KG1 (cell line): ENCODE measurements at places on chromosomes 1 and 21.

GRCh38 chr1:25541889-25542658 lies 1.3 kb upstream of the LDLRAP1 start:
- no peak for DNase-seq

GRCh38 chr1:203091761-203092330 lies 6.0 kb upstream of the MYOG start:
- DNase-seq: no peak

GRCh38 chr1:83508485-83509151 lies 490.3 kb downstream of the TTLL7 start:
- DNase-seq: peak; percentile 21

DNA sequence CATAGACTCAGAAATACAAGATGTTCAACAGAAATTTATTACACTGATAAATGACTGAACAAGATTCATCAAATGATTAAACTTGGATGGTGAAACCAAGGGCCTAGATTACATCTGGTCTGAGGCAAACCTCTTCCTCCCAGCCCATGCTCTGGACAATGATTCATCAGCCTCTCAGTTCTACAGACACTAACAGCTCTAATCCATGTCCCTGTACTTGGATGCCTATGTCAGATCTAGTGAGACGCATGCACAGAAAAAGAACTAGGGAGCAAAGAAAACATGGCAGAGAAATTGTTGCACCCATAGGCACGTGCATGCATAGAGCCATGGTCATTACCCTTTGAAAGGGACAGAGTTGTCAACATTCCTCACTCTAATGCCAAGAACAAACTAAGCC lies 250.1 kb downstream of the KCNH1 start:
- no peak for DNase-seq

GRCh38 chr1:72281144-72281543 lies 1.2 kb downstream of the NEGR1 start:
- no peak for DNase-seq

- DNase-seq: no peak
Measured at GRCh38 chr1:113031171-113031933, 41.6 kb upstream of the LRIG2 start.

DNA sequence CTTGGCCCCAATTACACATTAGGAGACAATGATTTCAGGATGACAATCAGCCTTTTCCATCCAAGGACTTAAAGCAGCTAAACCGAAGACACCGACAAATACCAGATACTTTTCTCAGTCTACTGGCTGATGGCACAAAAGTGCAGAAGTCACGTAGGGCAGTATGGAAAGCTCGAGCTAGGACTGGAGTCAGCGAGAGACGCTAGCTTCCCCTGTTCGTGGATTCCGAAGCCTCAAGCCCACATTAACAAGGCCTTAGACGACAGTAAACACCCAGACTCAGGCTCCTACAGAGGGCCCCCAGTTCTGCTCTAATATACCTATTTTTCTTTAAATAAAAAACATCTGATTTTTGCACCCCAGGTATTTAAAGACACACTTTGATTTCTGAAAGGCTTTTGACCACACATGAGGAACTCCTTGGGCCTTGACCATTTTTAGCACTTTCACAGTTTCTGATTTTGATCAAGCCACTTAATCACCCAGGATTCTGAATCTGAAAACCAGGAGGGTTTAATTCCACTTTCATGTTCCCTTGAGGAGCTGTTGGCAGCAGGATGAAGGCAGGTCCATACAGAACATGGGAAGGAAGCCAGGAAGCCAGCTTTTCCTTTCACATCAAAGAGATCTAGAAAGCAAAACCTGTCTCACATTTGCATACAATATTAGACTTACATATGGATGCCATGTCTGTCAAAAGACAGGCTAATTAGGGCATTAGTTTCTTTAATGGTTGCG lies 204.1 kb downstream of the GABPA start:
- DNase-seq: no peak

DNA sequence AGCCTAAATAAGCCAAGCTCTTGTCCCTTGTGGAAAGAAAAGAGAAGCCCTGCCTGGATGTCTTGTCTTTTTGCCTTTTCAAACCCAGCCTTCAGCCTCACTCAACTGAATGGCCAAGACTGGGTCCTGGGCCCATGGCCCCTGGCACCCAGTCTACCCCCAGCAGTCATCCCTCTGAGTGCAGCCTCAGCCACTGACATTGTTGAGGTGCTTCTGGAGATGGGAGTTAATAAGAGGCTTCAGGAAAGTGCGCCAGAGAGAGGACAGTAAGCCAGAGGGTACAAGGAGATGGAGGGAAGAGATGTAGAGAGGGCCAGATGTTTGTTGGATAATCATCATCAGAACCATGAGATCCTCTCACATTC lies 6.8 kb downstream of the FNDC5 start:
- no peak for DNase-seq

- DNase-seq: peak; percentile 12
Measured at GRCh38 chr1:50735443-50735842, 224.6 kb downstream of the FAF1 start.

- no peak for DNase-seq
Measured at GRCh38 chr1:205950280-205950679, 7.0 kb upstream of the SLC26A9 start.

- no peak for DNase-seq
Measured at GRCh38 chr1:97833881-97834280, 87.0 kb downstream of the DPYD start.

- DNase-seq: no peak
Measured at GRCh38 chr1:35390600-35391494, 122.3 kb downstream of the ZMYM4 start.

DNA sequence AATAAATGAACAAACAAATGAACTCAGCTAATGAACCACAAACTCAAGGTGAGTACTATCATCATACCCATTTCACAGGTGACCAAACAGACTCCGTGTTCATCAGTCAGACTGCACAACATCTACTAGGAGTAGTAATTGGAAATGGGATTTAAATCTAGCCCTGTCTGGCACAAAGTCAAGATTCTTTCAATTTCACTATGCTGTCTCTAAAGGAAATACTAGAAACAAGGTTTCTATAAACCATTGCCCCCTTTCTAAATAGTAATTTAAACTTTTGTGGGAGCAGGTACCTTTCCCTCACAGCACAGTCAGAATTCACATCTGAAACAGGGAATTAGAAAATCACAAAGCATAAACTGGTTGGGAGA lies 160.3 kb downstream of the TGFBR3 start:
- DNase-seq: no peak

DNA sequence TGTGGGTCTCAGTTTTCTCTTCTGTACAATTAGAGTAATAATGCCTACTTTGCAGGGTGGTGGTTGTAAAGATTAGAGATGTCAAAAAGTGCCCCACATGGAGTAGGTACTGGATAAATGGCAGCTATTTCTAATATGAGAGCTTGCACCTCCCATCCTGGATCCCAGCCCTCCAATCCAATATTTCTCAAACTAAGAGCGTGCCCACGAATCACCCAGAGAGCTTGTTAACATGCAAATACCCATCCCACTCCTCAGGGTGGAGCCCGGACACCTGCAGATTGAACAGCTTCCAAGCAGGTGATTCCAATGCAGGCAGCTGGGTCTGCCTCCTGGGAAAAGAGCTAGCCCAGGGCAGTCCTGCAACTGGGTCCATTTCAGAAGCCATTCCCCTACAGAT lies 33.0 kb downstream of the LRRN2 start:
- no peak for DNase-seq

DNA sequence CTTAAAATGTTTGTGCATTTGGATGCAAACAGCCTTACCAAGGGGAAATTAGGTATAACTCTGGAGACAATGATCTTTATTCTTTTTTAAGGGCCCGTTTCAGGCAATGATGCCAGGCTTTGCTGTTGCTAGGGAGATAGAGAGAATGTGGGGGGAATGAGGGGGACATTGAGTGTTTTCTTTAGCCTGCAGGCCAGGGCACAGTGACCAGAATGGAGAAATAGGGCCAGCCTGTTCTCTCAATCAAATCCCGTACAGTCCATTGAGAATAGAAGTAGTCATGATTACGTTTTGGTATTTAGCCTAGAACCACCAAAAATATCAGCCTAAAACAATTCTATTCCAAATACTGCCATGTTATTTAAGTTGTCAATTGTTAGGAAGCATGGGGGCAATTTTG lies 49.0 kb downstream of the RGS7 start:
- DNase-seq: no peak

DNA sequence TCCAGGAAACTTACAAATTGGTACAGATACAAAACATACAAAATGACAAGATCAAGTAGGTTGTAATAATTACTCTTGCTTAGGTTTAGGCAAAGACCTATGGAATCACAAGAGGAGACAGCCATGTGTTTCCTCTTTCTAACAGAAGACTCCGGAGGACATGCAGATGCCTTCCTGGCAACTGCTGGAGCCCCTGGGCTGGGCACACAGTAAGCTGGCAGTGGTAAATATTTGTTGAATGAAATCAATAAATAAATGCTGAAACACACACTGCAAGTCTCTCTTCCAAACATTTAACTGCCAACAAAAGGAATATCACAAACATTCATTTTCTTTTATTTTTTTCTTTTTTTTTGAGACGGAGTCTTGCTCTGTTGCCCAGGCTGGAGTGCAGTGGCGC lies 149.4 kb downstream of the SLC45A1 start:
- no peak for DNase-seq

DNA sequence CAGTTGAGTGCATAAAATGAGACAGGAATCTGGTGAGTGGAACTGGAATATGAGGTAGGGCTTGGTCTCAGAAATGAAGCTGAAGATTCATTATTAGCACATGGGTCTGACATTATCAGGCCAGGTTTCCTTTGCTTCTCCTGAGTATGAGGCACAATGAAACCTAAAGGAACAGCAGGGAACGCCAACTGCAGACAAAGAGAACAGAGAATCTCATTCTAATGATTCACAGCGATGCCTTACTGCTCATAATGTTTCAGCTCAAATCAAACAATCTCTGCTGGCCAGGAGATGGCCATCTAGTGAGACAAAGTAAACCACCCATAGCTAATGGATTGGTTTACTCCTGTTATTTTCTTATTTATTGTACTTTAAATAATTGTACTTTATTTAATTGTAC lies 133.5 kb downstream of the C1orf21 start:
- no peak for DNase-seq
